Right atrium auricular region (tissue), 2 donors: ENCODE measurements at places on chromosomes 7 and 10.

DNA sequence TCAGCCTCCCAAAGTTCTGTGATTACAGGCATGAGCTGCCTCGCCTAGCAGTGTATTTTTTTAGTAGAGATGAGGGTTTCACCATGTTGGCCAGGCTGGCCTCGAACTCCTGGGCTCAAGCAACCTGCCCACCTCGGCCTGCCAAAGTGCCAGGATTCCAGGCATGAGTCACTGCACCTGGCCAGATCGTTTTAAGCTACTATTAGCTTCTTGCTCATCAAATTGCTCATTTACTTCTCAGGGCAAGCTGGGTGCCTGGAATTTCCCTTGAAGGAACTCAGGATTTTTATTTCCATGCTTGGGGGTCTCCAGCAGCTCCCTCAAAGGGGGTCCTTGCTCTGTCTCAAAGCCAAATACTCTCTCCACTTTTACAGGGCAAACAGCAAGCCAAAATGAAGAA, 798.0 kb upstream of the AUTS2 start:
- no peak for DNase-seq

DNA sequence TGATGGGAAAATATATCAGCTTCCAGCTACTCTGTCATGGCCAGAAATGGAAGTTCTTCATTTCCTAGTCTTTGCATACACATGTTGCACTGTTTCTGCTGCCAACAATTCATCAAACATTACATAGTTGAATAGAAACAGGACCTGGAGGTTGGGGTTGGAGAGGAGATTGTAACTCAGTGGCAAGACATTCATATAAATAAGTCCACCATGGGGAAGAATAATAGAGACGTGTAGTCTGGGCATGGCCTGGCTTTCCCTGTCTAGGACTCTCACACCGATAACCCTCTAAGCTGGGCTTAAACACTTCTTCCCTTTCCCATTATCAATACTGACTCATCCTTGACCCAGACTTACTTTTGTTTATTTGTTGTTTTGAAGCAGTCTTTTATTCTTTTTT, 155.7 kb downstream of the PLPP4 start:
- no peak for DNase-seq

- no peak for DNase-seq
Observed at GRCh38 chr10:132438091-132439024, 41.4 kb downstream of the PWWP2B start.

- DNase-seq = no peak
Observed at GRCh38 chr10:110353244-110354119, 48.8 kb upstream of the SMNDC1 start.

- no peak for DNase-seq
Observed at GRCh38 chr10:43809211-43809930, 160.7 kb upstream of the ZNF32 start.

DNA sequence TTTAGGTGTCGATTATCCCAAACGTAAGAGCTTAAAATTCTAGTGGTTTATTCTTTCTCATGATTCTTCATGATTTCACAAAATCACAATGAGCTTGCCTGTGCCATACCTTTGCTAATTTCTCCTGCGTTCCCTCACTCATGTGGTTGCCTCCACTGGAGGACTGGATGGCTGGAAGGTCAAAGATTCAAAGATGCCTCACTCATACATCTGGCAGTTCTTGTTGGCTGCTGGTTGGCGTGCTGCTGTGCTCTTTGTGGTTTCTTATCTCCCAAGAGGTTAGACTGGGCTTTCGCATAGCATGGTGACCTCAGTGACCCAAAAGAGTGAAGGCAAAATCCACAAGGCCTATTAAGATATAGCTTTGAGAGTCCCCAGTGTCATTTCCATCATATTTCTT, 877.6 kb upstream of the AUTS2 start:
- DNase-seq = no peak

DNA sequence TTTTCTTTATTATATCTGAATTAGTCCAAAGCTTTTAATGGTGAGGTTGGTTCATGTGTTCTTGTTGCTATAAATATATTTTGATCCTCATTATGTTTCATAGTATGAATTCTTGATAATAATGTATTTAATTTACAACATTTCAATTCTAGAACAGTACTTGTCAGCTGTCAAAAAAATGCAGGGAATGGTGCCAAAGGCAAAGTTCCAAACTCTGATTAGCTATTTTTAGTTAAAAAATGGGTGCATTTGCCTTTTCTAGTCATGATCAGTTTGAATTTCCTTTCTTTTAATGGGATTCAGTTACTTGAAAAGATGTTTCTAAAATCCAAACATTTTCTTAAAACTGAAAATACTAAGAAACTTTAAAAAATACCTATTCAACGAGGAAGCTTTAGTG, 49.6 kb downstream of the ANKIB1 start:
- DNase-seq = no peak

GRCh38 chr10:103590744-103591291, 97.3 kb downstream of the NEURL1 start:
- DNase-seq = no peak

DNA sequence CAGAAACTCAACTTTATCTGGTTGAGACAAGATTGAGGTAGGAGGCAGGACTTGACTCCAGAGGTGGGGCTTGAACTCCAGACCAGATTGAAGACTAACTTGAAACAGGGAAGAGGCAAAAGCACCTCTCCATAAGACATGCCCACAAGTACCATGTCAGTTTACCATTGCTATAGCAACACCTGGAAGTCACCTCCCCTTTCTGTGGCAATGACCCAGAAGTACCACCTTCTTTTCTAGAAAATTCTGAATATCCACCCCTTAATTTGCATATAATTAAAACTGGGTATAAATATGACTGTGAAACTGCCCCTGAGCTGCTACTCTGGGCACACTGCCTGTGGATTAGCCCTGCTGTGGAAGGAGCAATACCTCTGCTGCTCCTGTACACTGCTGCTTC, 4.9 kb upstream of the TOMM7 start:
- no peak for DNase-seq

- no peak for DNase-seq
Observed at GRCh38 chr7:159000859-159001435, 143.7 kb downstream of the VIPR2 start.

DNA sequence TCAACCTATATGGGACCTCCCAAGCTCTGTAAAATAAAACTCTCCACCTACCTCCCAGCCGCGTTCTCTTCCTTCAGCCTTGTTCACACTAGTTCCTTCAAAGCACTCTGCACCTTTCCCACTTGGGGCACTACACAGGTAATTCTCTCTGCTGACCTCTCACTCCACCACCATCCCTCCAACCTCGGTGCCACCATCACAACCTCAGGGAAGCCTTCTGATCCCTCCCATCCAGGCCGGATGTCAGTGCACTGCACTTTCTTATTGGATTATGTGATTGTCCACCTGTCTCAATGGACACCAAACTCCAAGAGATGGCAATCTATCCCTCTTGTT, 7.0 kb downstream of the LARP4B start:
- no peak for DNase-seq

DNA sequence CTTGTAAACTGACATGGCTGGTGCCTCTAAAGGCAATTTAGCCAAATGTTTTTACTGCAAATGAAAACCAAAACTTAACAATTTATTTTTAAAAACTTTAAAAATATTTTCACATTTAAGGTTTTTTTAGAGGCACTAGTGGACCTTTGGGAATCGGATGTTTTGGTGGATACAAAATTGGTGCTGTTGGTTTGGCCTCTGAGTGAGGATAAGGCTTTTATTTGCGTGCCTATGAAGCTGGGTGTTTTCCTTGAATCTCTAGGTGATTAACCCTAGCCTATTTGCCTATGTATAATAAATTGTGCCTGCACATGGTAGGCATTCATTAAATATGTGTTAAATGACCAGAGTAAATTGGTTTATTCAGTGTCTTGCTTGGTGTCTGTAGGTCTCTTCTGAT, 2.9 kb upstream of the SGCE start:
- no peak for DNase-seq

- DNase-seq = no peak
Observed at GRCh38 chr10:127450644-127451043, 98.5 kb upstream of the NPS start.

- no peak for DNase-seq
Observed at GRCh38 chr10:52747694-52748093, 24.9 kb downstream of the MBL2 start.

DNA sequence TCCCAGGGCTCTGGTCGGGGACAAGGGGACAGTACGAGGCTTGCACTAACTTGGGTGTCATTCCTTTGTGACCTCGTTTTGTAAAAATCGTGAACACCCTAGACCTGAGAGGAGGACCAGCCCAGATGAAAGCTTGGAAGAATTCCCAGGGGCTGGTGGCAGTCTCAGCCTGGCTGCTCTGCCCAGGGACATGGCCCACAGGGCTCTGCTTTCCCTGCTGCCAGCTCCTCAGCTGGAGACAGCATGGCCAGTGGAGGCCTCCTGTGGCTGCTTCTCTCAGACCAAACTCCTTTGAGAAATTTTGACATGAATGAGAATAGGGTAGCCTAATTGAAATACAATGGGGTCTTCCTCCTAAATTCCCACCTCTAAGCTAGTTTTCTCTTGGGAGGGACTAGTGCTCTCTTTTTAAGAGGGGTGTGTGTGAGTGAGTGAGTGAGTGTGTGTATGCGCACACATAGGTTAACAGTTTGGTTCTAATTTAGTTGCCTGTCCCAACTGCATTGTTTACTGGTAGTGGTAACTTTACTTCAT, 140.3 kb upstream of the EFCAB10 start:
- DNase-seq = no peak

DNA sequence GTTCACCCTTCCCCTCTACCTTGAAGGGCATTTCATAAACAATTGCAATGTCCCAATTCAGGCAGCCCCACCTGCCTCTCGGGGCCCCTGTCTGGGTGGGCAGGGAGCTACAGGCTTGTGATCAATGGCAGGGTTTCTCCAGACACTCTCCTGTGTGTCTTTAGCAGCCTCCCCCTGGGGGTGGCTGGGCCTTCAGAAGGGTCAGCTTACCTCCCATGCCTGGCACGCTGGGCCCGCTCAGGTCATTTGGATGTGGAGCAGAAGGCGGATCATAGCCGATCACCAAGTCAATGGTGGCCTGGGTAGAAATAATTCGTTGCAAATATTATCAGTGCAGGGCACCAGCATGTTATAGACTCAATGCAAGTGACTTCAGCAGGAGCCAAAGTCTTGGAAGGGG, 56.3 kb downstream of the MYOF start:
- DNase-seq = no peak

- DNase-seq = no peak
Observed at GRCh38 chr10:68619595-68619994, 59.5 kb downstream of the TET1 start.

DNA sequence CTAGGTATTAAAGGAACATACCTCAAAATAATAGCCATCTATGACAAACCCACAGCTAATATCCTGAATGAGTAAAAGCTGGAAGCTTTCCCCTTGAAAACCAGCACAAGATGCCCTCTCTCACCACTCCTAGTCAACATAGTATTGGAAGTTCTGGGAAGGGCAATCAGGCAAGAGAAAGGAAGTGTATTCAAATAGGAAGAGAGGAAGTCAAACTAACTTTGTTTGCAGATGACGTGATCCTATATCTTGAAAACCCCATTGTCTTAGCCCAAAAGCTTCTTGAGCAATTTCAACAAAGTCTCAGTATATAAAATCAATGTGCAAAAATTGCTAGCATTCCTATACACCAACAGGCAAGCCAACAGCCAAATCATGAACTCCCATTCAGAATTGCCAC, 131.3 kb downstream of the FANK1 start:
- DNase-seq = no peak

- no peak for DNase-seq
Observed at GRCh38 chr10:103792547-103792946, 62.8 kb downstream of the SH3PXD2A start.

DNA sequence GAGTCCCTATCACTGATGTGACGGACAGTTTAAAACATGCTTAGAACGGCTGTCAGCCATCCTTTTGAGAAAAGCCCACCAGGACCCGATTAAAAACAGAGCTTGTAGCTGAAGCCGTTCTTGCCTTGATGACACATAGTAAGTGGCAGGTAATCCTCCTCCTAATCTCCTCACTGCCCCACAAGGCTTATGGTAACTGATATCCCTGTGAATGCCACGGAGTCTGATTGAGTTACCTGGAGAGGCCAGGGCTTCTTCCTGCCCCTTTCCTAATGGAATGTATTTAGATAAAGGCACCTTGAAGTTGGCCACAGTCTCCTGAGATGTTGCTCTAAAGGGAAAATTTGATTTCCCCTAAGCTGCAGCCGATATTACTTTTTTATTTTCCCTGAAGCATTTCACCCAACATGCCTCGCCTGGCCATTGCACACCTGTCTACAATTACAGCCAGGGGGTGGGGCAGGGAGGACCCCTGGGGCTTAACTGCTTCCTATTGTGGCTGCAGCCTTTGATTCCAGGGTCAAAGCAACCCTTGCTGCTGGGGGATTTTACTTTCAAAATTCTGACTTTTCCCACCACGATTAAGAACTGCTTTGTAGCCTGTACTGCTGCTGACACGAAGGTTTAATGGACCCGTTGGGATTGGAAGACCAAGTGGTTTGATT, 169.0 kb upstream of the GPR26 start:
- no peak for DNase-seq

- no peak for DNase-seq
Observed at GRCh38 chr7:134337980-134338379, 21.2 kb upstream of the SLC35B4 start.

DNA sequence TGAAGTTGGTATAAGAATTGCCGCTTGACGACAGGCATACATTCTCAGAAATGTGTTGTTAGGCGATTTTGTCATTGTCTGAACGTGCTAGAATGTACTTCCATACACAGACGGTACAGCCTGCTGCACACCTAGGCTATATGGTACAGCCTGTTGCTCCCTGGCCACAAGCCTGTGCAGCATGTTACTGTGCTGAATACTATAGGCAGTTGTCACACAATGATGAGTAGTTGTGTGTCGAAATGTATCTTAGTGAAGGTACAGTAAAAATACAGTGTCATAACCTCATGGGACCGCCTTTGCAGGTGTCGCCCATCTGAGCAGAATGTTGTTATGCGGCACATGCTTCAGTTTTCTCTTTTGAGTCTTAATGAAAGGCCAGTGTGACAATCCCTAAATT, 66.5 kb downstream of the SHH start:
- DNase-seq = no peak

DNA sequence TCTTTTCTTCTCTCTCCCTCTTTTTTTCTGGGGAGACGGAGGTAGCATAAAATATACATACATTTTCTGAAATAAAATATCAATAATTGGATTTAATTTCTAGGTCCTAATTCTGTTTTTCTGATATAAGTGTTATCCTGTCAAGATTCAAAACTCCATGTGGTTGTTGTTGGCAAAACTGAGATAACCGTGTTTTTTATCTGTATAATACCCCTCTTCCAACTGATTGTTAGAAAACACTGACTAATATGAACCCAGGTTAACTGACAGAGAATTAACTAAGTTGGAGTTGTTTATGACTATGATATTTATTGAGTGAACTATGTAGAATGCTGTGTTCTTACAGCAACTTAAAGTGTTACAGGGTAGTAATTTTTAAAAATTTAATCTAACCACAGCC, 236.5 kb upstream of the KAT6B start:
- no peak for DNase-seq

GRCh38 chr10:90665905-90666662, 191.8 kb downstream of the HTR7 start:
- DNase-seq = no peak

GRCh38 chr7:70177166-70177565, 578.9 kb downstream of the AUTS2 start:
- no peak for DNase-seq
